ENCODE measurements at places on chromosomes 3 and 15.

DNA sequence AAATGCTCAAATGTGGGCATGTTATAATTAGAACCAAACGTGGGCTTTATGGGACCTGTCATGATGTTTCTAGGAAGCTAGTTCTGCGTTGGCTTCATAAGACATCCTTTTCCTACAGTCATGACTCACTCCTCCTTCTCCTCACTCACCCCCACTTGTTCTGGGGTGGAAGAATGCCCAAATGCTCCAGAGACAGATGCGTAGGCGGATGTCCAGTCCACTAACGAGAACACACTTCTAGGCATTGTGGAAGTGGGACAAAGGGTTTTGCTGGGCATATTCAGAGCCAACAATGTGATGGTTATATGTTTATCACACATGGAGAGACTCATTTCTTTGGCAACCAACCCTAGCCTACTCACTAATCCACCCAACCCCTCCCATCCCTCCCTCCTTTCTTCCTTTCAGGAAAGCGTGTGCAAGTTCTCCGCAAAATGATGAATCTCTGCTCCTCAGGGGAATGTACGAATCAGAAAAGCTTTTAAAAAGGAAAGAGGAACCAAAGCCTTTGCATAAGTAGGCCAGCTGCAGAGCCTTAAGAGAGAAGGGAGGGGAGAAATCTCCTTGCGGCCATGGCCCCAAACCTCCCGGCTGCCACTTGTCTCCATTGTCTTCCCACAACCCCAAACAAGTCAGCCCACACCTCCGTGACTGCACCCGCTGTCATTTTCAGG lies 123.0 kb upstream of the SPRED1 start:
- no peak for DNase-seq

GRCh38 chr3:17592956-17593355 lies 149.5 kb downstream of the TBC1D5 start:
- no peak for DNase-seq

DNA sequence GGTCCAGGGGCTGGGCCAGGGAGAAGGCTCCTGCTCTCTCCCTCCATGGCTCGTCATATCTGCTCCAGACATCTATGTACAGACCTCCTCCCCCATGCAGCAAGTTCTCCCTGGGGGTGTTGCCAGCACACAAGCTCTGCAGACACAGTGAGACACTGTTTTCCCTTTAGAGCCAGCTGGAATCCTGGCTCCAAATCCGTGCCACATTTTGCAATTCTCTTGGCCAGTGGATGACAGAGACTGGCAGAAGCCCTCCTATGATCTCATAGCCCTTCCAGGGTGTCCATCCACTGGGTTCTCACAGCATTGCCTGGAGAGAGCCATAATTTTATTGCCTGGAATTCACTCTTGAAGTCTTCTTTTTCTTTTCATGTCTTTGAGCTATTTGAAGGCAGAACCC lies 203.9 kb downstream of the TLE3 start:
- DNase-seq, result no peak

DNA sequence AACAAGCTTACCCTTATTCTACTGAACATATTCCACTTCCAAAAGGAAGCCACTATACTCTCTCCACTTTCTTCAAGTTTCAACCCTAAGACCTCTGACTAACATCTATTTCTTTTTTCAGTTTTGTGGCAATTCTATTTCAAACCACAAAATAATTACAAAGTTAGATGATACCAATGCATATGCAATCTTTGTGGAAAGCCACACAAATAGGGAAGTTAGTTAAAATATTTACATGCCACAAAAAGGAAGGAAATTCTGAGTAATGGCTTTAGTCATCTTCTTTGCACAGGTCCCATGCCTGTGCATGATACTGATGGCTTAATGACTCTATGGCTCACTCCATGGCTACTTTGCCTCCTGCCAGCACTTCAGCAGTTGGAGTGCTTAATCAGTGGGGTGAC lies 57.0 kb upstream of the MCTP2 start:
- DNase-seq, result peak; percentile 26

- DNase-seq, result peak; percentile 95
These were observed 625 bp upstream of the ELL3 start for GRCh38 chr15:43777267-43777914.

DNA sequence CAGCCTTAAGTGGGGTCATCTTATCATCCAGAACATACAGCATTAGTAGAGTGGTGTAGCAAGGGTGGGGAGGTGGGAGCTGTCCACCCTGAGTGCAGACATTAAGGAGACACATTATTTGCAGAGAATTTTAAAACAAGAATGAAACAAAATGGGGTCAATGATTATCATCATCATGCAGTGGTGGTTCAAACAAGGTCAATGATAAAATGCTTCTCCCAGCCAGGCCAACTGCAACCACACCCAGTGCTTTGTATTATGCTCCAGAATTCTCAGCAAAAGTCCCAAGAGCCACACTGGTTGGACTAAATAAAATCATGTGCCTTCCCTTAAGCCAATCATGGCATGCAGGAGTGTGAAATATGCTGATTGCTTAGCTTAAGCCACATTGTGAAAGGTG lies 96.7 kb upstream of the FHIT start:
- DNase-seq, result no peak

GRCh38 chr3:190646996-190647395 lies 133.1 kb downstream of the IL1RAP start:
- DNase-seq, result no peak

DNA sequence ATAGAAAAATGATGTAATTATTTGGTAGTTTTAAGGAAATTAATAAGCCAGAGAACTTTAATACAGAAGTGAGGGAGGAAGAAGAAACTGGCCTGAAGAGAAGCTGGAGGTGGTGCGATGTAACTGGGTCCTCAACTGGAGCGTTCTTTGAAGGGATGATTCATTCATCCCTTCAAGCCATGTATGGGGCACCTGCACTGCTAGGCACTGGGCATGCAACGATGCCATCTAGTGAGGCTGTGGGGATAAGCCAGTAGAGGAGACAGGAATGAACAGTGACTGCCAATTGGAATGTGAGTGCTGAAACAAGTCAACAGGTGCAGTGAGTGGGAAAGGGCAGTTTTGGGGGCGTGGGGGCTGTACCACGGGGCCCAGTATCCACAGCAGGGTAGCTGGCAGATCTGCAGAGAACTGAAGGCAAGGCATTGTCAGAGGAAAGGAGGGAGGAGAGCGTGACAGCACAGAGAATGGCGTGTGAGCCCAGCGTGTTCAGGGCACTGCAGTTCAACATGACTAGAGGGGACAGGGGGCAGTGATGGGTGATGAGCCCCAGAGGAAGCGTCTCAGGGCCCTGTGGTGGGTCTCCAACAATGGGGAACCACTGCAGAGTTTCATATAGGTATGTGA lies 3.8 kb upstream of the KIF23 start:
- DNase-seq, result peak; percentile 74

- DNase-seq, result no peak
These were observed at the start of gene HHATL for GRCh38 chr3:42702066-42702951. Gene HHATL (minus strand): TSS chr3:42702798. CDS start chr3:42700826, 1,972 bp downstream.

GRCh38 chr3:190865419-190865818 lies 2.9 kb upstream of the GMNC start:
- no peak for DNase-seq

GRCh38 chr15:88467935-88468528 lies 524 bp downstream of the MRPS11 start:
- DNase-seq, result peak; percentile 51

GRCh38 chr15:75042730-75043508 lies 19.5 kb downstream of the PPCDC start:
- peak; percentile 60 for DNase-seq

Data from activated naive CD4-positive, alpha-beta T cell treated with anti-CD3 and anti-CD28 coated beads for 36 hours (primary cell).